ENCODE measurements at places on chromosomes 6 and 20.

DNA sequence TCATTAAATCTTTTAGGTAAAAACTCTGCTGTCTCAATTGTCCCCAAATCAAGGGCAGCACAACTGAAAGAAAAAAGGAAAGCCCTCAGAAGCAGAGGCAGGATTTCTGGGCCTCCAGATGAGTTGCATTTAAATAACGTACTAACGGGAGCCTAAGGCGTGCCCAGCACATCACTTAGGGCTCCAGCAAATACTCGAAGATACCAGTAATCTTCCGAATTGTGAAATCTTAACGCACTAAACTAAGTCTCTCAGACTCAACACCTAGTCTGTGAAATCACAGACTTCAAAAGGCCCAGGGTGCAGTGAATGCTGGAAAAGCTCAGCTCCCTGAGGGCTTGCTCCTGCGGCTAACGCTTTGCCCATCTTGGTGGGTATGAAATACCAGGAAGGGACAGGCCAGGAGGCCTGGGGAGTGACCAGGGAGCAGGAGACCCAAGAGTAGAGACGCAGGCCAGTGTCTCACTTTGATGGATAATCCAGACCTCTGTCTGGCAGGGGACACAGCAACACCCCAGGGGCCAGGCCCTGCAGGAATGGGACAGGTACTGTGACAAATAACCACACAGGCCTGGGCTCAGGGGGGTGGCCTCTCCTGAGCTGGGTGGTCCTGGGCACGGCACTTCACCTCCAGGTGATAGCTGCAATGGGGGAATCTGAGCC lies 36.4 kb downstream of the RRBP1 start:
- no peak for DNase-seq

DNA sequence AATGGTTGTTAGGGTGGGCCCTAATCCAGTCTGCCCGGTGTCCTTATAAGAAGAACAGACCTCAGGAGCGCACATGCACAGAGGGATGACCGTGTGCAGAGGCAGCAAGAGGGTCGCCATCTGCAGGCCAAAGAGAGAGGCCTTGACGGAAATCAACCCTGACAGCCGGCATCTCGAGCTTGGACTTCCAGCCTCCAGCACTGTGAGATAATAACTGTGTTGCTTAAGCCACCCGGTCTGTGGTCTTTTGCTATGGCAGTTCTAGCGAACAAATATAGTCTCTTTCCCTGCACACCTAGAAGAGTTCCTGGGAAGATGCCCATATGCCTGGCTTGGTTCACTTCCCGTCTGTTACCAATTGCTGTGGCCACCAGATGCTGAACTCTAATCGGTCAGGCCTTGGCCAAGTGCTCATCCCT lies 35.3 kb upstream of the PTGIS start:
- peak; percentile 43 for DNase-seq

DNA sequence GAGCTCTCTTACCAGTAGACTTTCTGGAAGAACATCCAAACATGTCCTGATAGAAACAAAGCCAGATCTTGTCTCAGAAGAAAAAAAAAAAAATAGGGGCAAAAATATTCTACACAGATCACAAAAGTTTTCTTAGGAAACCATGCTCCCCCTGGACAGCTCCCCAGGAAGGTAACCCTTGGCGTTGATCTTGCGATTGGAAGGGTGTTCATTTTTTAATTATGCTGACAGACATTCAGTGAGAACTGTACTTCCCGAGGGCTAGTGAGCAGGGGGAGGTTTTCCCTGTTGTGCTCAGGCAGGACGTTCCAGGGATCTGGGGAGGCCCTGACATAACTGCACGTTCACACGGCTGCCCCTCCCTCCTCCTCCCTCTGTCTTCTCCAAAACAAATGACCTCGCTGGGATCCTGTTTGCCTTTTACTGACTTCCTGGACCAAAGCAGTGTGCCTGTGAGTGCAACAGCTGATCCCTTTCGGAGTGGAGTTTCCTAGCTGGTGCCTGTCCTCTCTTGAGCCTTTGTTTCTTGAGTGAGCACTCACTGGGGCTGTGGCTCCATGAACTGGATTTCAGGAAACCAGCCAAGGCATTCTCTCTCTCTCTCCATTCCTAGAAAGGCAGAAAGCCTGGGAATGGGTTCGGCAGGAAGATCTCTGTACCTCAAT lies 46.7 kb downstream of the MARCKS start:
- DNase-seq, result no peak

GRCh38 chr6:26273673-26274588 lies 91.1 kb upstream of the BTN3A2 start:
- no peak for DNase-seq

GRCh38 chr6:68632734-68633133 lies 2.3 kb upstream of the ADGRB3 start:
- DNase-seq, result no peak

DNA sequence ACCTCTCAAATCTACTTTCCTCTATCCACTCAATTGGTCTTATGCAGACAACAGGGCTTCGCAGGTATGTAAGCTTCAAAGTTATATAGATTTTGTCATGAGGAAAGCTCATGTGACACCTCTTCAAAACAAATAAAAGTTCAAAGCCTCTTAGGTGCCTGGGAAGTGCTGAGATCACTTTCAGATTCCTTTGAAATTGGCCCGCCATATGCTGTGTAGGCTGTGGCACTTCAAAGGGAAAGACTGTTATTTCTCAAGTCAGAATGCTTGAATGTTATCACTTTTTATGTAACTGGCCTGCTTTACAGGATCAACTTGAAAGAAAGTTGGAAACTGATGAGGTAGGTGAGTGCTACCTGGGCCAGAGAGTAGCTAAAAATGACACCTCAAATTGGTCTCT lies 67.1 kb upstream of the GFRAL start:
- no peak for DNase-seq

- DNase-seq, result peak; percentile 59
These were observed 195.6 kb downstream of the HDGFL1 start for GRCh38 chr6:22765015-22765414.

DNA sequence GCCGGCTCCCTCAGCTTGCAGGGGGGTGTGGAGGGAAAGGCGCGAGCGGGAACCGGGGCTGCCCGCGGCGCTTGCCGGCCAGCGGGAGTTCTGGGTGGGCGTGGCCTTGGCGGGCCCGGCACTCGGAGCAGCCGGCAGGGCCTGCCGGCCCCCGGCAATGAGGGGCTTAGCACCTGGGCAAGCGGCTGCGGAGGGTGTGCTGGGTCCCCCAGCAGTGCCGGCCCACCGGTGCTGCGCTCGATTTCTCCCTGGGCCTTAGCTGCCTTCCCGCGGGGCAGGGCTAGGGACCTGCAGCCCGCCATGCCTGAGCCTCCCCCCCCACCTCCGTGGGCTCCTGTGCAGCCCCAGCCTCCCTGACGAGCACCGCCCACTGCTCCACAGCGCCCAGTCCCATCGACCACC lies 514.5 kb upstream of the GJE1 start:
- DNase-seq, result no peak

GRCh38 chr6:166323395-166323794 lies 15.2 kb upstream of the PRR18 start:
- no peak for DNase-seq

- peak; percentile 77 for DNase-seq
These were observed 120.1 kb upstream of the TCF21 start for GRCh38 chr6:133768656-133769295.

DNA sequence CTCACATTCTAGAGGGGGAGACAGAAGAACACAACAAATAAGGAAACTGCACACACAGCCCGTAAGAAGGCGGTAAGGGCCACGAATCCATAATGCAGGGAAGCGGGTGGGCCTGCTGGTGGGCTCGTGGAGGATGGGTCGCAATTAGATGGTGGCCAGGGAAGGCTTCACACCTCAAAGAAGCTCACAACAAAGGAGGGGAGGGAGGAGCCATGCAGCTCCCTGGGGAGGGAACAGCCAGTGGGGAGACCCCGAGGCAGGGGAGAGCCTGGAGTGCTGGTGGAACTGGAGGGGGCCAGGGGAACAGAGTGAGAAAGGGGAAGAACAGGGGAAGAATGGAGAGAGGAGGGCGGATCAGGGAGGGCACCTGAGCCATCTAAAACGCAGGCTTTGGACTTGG lies 13.4 kb downstream of the SRC start:
- no peak for DNase-seq

- DNase-seq, result no peak
These were observed 65.5 kb downstream of the ARID1B start for GRCh38 chr6:156842598-156843250.

DNA sequence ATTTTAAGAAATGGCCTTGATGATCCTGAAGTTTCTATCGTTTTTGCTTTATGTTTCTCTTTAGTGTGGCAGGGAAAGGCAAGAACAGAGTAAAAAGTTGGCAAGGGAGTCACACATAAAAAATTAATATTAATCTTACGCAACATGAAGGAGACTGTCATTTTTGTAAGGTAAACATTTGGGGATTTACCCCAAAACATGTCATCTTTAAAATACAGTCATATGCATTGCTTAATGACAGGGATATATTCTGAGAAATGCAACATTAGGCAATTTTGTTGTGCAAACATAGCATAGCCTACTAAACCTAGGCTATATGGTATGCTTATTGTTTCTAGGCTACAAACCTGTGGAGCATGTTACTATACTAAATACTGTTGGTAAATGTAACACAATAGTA lies 5.4 kb downstream of the RBL1 start:
- no peak for DNase-seq

DNA sequence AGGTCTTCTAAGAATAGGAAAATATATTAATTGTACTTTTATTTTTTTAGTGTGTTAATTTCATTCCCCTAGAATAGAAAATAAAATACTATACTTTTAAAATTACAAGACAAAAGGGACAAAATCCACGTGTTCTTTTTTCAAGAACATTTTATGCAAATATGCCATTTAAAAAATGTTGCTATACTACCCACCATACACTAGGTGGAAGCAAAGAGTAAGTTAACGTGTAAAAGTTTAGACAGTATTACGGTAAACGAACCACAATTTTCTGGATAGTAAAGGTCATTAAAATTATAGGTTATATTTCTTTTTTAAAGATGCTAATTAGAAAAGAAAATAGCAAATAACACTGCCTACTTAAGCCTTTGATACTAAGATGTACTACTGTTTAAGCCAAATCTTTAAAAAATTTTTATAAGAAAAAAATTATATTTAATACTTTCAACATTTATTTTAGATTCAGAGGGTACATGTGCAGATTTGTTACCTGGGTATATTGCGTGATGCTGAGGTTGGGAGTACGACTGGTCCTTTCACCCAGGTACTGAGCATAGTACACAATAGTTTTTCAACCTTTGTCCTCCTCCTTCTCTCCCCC lies 287.6 kb downstream of the PHF3 start:
- peak; percentile 55 for DNase-seq

DNA sequence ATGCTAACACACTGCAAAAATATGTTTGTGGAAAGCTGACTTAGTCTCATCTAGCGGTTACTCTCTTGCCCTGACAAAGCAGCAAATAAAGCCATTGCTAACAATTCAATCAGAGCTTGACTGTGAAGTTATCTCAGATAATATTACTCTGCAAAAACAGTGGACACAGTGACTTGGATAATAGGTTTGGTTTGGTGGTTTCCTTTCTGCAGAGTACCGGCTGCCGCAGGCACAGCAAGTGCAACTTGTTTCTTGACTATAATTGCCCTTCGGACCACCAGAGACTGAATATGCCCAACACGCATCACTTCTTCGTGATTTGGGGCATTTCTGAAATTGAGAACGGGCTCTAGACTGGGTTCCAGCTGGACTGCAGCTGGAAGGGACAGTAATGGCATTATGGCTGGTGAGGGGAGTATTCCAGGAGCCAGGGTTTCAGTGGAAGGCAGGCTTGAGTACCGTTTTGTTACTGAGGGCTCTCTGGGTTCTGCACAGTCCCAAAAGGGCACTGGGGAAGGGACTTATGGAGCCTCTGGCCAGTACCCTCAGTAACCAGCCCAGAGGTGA lies 40.0 kb downstream of the DSTN start:
- no peak for DNase-seq

GRCh38 chr20:35276408-35276807 lies 1.5 kb downstream of the MMP24OS start:
- DNase-seq, result no peak

- no peak for DNase-seq
These were observed 1813.6 kb upstream of the DEFB115 start for GRCh38 chr20:29443819-29444218.

DNA sequence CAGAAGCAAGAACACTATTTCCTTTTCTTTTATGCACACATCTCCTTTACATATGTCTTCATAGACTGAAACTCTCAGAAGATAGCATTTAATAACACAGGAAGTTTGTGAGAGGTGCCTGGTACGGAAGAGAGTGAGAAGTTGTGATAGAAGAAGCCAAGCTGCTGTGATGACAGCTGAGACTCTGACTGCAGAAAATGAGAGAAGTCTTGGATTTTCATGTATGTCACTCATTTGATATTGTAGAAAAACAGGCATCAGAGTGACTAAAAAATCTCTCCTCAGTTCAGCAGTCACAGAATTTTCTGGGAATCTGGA lies 154.9 kb upstream of the BMP2 start:
- DNase-seq, result no peak

DNA sequence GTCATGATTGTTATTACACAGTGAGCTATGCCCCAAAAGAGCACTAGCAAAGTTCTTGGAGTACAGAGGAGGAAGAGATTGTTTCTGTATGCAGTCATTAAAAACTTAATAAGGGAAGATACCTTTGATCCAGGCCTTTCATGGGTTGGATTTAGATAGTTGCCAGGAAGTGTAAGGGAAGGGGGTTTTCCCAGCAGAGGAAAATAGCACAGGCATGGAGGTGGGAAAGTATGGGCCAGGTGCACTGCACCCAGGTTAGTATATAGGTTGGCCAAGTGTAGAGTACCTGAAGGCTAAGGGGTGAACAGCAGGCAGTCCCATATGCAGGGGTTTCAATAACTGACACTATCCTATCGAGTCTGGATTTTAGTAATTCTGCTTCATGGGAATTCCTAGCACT lies 101.4 kb downstream of the SOBP start:
- no peak for DNase-seq

GRCh38 chr6:165574220-165575157 lies 88.6 kb downstream of the PDE10A start:
- DNase-seq, result peak; percentile 80

DNA sequence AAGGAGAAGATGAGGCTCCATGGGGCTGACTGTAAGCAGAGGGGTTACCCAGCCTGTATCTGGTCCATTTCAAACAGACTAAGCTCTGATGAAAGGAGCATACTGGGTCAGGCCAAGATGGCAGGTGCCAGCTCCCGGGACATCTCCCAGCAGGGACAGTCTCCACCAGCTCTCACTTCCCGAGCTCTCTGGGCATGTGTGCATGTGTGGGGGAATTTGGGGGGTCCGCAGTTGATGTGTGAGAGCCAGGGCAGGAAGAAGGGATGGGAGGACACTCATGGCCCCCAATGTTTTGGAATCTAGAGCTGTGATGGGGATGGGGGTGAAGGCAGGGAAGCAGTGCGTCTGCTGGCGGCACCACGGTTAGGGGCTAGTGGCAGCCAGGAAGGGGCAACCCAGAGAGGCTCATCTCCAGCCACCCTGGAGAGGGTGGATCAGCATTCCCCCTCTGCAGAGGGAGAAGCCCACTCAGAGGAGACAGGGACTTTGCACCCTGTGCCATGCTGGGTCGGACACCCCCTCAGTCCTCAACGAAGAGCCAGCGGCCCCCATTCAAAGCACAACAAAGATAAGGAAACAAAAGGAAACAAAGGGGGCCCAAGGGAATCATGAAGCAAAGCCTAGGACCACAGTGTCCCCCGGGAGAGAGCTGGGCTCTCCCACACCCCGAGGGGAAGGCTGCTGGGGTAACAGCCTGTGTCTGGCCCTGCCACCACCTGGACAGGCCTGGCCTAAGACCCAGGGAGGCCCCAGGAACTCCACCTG lies 52.4 kb downstream of the DSTN start:
- DNase-seq, result no peak

GRCh38 chr6:32397252-32397920 lies 9.6 kb downstream of the BTNL2 start:
- DNase-seq, result no peak

GRCh38 chr6:11710311-11710761 lies 68.3 kb downstream of the ADTRP start:
- no peak for DNase-seq
